ENCODE measurements at places on chromosomes 3 and 15. TPM values are rescaled to one million over a fixed set of nuclear protein-coding genes. Genes with fewer than 3 reads are reported as not detected.

ITIH1 gene
- not detected for total RNA-seq

STRA6 gene
- 3.2 TPM for total RNA-seq

NDUFB4 gene
- total RNA-seq: 153 TPM

QTRT2 gene
- 21.6 TPM for total RNA-seq

GPR27 gene
- not detected for total RNA-seq

SOX14 gene
- total RNA-seq: not detected

ALDH1A3 gene
- total RNA-seq: 0.55 TPM

GP9 gene
- not detected for total RNA-seq

RYR3 gene
- not detected for total RNA-seq

SEMA3G gene
- not detected for total RNA-seq

CCR5 gene
- not detected for total RNA-seq

ISL2 gene
- total RNA-seq: 5.8 TPM

TGM4 gene
- not detected for total RNA-seq

RBP2 gene
- total RNA-seq: not detected

GOLGA6L4 gene
- total RNA-seq: 1.2 TPM

ESYT3 gene
- not detected for total RNA-seq

RNF111 gene
- total RNA-seq: 31.2 TPM

SYNM gene
- total RNA-seq: 4.5 TPM

GOLGA6L7 gene
- total RNA-seq: not detected

FBXO40 gene
- total RNA-seq: not detected

MESP2 gene
- total RNA-seq: not detected

CNTN3 gene
- total RNA-seq: 9.8 TPM

EOGT gene
- 30.0 TPM for total RNA-seq

P2RY14 gene
- not detected for total RNA-seq

AGTR1 gene
- not detected for total RNA-seq

CHL1 gene
- not detected for total RNA-seq

CLSTN2 gene
- not detected for total RNA-seq

ALPK3 gene
- total RNA-seq: 0.06 TPM

LNP1 gene
- total RNA-seq: 1.1 TPM

NEDD4 gene
- 26.5 TPM for total RNA-seq

XCR1 gene
- not detected for total RNA-seq

CKMT1A gene
- total RNA-seq: not detected

DUOXA2 gene
- not detected for total RNA-seq

PYGO1 gene
- total RNA-seq: 8.7 TPM

BLM gene
- 4.9 TPM for total RNA-seq

CCR1 gene
- not detected for total RNA-seq

SLC22A13 gene
- total RNA-seq: 0.20 TPM

SLC2A2 gene
- not detected for total RNA-seq

CD80 gene
- not detected for total RNA-seq

ZNF80 gene
- total RNA-seq: not detected

PRICKLE2 gene
- 18.7 TPM for total RNA-seq

SEMA3B gene
- 14.5 TPM for total RNA-seq

PCBP4 gene
- total RNA-seq: 127 TPM

SLC35G2 gene
- total RNA-seq: 18.5 TPM

Measured in HFFc6 (cell line).